ENCODE measurements at places on chromosomes 12 and 14. TPM values are rescaled to one million over a fixed set of nuclear protein-coding genes. Genes with fewer than 3 reads are reported as not detected.

Gene PRB2
- total RNA-seq, result not detected

Gene TEX52
- total RNA-seq, result not detected

Gene COCH
- 0.12 TPM for total RNA-seq

DNA sequence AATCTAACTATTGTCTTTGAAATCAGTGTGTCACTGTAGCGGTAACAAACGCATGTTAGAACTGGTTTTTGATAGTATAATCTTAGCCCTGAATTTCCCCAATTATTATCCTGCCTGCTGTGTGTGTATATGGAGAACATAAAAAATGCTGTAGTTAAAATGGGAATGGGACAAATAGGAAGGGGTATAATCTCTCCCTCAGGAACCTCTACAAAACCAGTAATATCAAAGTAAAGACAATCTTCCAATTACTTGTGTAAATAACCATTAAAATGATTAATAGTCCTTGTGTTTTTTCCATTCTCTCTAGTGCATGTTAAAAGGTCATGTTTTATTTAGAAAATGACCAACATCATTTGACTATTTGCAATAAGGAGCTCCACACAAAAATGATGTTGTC lies 200.1 kb upstream of the TMTC1 start:
- DNase-seq, result no peak

DNA sequence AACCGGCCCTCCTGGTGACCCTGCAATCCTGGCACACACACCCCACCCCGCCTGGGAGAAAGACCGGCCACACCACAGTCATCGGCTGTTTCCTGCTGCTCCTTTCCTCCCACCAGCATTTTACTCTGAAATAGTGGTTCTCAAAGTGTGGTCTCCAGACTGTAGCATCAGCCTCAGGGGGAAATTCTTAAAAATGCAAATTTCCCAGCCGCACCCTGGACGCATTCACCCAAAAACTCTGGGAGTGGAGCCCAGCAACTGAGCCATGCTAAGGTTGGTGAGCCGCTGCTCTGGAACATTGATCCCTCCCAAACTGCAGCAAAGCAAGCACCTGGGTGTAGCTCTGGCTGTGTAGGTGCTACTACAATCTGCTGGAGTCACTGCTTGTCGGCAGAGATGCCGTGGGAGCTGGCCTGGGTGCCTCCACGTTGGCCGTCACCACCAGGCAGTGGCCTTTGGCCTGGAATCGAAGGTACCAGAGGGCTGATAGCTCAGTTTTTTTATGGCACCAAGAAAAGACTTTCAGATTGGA lies 38.4 kb upstream of the BCL2L14 start:
- peak; percentile 20 for DNase-seq

GRCh38 chr14:68318828-68319227 lies 474.0 kb downstream of the ZFP36L1 start:
- no peak for DNase-seq

DNA sequence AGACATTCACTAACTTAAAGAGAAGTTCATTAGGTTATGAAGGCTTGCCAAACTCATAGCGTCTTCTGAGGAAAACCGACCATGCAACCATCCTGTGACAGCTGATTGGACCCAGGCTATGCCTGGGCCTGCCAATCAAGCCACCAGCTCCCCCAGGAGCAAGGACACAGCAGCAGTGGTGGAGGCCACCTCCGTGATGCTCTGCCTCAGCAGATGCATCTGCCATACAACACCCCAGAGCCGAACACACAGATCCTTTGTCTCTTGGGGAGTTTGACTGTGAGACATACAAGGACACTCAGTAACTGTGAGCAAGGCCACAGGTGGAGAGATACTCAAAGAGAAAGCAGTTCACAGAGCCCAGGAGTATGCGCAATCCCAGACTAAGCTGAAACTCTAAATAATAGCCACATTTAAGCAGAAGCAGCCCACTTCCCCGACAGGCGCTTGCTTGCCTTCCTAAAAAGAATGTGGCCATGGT lies 10.0 kb upstream of the CNIH1 start:
- no peak for DNase-seq

DNA sequence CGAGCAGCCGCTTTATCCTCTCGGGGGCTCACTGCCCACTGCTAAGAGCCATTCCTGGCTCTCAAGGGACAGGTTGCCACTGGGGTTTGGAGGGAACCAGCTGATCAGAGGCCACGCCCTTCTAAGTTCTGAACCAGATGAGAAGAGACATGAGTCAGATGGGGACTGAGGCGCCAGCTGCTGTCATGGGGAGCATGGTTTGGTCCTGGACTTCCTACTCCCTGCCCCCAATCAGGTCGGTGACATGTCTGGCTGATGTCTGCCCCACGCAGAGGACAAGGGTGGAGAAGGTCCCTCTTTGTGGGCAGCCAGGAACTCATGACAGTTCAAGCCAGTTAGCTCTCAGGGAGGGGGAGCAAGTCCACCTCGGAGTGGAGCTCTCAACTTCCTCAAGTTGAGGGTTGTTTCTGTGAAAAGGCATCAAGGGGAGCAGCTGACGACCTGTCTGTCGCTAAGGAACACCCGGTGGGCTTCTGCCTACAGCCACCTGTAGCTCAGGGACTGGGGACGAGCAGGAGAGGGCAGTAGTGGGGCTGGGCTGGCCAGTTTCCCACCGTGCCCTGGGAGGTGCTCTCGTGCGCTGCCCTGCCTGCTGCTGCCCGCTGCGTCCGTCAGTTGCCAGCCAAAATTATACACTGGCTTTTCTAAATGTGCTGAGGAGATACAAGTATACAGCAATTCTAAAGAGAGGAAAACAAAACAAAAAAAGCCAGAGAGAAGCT lies 20.5 kb downstream of the PSMC1 start:
- no peak for DNase-seq

GRCh38 chr12:93638095-93638494 lies 39.1 kb upstream of the CRADD start:
- no peak for DNase-seq

- DNase-seq, result no peak
These were observed 196.2 kb upstream of the C14orf180 start for GRCh38 chr14:104383088-104383995.

DNA sequence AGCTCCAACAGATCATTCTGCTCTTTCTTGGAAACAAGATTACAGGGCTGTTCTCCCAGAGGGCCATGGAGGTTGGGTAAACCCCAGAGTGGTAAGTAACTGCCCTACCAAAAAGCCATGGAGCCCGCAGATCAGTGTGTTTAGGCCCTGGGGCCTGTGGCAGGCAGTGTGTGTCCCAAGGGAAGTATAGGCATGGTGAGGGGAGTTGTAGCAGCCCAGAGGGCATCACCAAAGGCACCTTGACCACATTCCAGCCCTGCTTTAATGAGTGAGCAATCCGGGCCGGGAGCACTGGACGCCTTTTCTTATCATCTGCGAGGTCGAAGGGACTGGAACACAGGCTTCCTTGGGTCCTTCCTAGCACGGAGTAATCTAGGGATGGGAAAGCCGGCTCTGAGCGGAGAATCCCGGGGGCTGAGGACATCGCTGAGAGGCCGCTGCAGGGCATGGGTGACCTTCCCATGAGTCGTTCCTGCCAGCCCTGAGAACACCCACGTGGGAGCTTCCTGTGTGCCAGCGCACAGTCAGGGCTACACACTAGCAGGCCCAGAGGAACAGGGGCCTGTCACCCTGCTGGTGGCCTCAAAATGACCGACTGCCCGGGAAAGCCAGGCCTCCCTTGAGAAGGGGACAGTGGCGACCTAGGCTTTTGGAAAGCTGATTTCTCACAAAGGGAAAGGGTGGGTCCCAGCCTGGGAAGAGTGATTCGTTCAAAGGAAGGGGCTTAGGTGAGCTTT lies 91.3 kb downstream of the NINJ2 start:
- peak; percentile 68 for DNase-seq

GRCh38 chr12:76746516-76746915 lies 17.4 kb upstream of the ZDHHC17 start:
- no peak for DNase-seq

- no peak for DNase-seq
These were observed 24.2 kb upstream of the P2RX7 start for GRCh38 chr12:121108492-121108891.

DNA sequence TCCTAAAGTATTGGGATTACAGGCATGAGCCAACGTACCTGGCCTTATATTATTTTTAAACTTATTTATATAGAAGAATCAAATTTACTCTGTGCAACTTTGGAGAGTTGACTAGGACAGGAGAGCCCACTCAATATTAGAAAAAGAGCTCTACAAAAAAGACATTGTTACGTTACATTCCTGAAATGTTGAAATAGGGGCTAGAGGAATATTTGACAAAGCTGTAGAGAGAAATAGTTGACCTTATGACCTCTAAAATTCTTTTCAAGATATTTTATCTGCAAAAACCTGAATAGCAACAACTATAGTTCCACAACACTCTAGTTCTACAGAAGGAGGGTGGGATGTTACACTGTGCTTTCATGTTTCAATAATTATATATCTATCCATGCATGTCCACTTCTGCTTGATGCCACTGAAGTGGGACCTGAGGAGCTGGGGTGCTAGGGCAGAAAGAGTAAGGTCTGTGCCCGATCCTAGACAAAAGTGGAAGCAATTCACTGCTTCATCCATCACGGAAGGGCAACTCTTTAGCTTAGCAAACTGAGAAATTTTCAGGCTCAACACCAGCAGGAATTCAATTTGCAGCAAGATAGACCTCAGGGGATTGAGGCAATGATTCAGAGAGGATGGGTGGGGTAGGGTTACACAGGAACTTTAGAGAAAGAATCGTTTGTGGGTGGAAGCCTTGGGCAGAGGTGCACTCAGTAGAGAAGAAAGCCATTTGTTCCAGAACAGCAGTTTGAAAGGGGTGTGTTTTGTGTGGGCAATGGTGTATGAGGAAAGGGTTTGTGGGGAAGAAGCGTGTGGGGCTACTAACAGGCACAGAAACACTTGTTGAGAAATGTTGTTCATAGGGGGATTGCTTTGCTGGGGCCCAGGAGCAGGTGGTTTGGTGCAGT lies 16.0 kb upstream of the RNASE10 start:
- DNase-seq, result peak; percentile 16

DNA sequence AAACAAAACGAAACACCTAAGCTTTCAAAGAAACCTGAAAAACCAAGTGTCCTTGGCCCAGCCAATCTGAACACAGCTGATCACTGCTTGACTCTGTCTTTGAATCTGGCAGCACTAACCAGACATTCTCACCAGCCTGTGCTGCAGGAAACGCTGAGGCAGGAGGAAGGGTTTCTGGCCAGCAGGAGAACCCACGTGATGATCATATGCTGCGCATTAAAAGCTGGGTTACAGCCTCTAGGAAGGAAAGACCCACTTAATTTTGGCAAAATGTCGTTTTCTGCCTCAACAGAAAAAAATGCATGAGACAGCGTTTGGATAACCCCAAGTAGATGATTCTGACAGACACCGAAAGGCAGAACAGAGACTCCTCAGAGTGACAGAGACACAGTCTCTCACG lies 9.8 kb downstream of the APPL2 start:
- DNase-seq, result peak; percentile 89

DNA sequence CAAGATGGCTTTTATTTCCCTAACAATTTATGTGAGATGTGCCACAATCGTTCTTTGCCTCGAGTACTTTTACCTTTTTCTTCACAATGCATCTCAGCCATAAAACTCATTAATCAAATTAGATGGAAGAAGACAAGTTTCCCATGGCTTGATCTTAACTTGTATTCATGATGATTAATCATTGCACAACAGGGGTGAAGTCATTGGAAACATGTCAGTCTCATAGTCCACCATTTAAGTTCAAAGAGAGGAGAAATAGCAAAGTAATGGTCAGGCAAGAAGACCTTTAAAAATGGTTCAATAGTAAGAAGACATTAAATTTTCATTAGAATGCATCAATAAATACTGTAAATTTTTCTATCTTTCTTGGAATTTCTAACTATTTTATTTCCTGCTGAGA lies 136.3 kb downstream of the FOXG1 start:
- no peak for DNase-seq

DNA sequence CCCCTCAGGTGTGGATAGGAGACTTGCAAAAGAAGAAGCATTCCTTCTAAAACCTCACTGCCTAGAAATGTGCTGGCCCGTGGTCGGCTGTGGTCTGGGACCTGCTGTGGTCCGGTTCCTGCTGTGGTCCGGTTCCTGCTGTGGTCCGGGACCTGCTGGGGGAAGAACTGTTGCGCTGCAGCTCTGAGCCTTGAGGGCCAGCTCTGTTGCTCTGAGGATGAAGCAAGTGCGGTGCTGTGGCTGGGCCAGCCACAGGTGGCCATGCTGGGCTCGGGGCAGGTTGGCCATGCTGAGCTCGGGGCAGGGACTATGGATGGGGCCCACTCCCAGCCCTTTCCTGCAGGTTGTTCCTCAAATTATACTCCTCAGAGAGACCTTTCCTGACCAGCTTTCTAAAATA lies 5.2 kb downstream of the NRXN3 start:
- no peak for DNase-seq

Data from RPMI7951 (cell line).